ENCODE measurements at places on chromosomes 11 and 22.

GRCh38 chr22:50209893-50210292 lies 9.1 kb downstream of the SELENOO start:
- DNase-seq = peak; percentile 71

- DNase-seq = no peak
Observed at GRCh38 chr11:18791207-18791968, at the start of gene PTPN5. Gene PTPN5 (minus strand): TSS chr11:18791798. CDS start chr11:18771958, 19,840 bp downstream.

GRCh38 chr22:37207981-37208380 lies 4.3 kb downstream of the SSTR3 start:
- DNase-seq = no peak

GRCh38 chr11:62127941-62128770 lies 4.3 kb downstream of the INCENP start:
- no peak for DNase-seq

GRCh38 chr11:69074375-69075140 lies 25.8 kb downstream of the TPCN2 start:
- no peak for DNase-seq

DNA sequence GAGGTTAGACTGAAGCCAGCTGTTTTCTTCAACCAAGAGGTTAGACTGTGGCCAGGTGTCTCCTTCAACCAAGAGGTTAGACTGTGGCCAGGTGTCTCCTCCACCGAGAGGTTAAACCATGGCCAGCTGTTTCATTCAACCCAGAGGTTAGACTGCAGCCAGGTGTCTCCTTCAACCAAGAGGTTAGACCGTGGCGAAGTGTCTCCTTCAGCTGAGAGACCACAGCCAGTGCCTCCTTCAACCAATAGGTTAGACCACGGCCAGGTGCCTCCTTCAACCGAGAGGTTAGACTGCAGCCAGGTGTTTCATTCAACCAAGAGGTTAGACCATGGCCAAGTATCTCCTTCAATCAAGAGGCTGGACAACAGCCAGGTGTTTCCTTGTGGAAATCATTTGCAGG lies 498.1 kb downstream of the TBC1D22A start:
- DNase-seq = no peak

GRCh38 chr22:39306456-39307361 lies 12.7 kb downstream of the RPL3 start:
- DNase-seq = peak; percentile 36

GRCh38 chr11:96199563-96200025 lies 143.4 kb downstream of the MAML2 start:
- peak; percentile 43 for DNase-seq

DNA sequence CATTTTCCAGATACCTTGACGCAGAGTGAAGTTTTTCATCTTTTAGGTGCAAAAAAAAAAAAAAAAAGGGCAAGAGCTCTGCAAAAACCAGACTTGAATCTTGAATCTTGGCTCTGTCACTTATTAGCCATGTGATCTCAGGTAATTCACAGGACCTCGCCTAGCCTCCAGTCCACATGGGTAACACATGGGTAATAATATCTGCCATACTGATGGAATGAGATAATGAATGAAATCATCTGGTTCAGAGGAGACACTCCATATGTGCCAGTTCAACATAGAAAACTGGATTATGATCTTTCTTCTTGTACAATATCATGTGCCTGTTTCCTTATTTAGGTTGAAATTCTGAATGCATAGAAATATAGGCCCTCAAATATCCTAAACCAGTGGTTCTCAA lies 8.6 kb upstream of the AMOTL1 start:
- DNase-seq = no peak

DNA sequence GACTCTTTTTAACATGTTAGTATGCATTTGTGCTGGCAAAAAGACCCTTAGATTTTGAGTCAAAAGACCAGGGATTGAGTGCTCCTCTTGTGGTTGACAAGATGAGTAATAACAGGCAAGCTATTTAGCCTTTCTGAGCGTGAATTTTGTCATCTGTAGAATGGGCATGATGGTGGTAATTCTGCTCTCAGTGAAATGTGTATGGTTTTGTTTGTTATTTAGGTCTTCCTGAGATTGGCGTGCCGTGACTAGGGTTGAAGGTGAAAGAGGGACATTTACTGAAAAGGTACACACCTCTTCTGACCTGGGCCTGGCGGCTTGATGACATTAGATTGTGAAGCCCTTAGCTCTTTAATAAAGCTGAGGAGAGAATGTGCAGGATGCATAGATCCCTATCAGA lies 8.4 kb upstream of the CEP295 start:
- DNase-seq = no peak

GRCh38 chr22:44413211-44413610 lies 84.8 kb downstream of the RTL6 start:
- no peak for DNase-seq

- DNase-seq = no peak
Observed at GRCh38 chr22:45162531-45162930, 1.2 kb upstream of the NUP50 start.

GRCh38 chr11:129423426-129423825 lies 47.8 kb downstream of the BARX2 start:
- DNase-seq = no peak

GRCh38 chr11:132208477-132209055 lies 838.2 kb downstream of the NTM start:
- no peak for DNase-seq

GRCh38 chr11:66172146-66172545 lies 96.3 kb upstream of the RAB1B start:
- no peak for DNase-seq

- no peak for DNase-seq
Observed at GRCh38 chr11:6566704-6567370, 36.6 kb downstream of the RRP8 start.

GRCh38 chr11:104380358-104380757 lies 216.4 kb upstream of the PDGFD start:
- no peak for DNase-seq

- DNase-seq = no peak
Observed at GRCh38 chr11:33320814-33321330, 63.7 kb downstream of the HIPK3 start.

Measured in effector CD4-positive, alpha-beta T cell (primary cell).